Left cardiac atrium (tissue), 4 donors: ENCODE measurements at places on chromosomes 3 and 15.

GRCh38 chr3:107032111-107032510 is 345.1 kb upstream of the CCDC54 start:
- no peak for DNase-seq

GRCh38 chr15:25893596-25893995 is 30.5 kb upstream of the ATP10A start:
- no peak for DNase-seq

DNA sequence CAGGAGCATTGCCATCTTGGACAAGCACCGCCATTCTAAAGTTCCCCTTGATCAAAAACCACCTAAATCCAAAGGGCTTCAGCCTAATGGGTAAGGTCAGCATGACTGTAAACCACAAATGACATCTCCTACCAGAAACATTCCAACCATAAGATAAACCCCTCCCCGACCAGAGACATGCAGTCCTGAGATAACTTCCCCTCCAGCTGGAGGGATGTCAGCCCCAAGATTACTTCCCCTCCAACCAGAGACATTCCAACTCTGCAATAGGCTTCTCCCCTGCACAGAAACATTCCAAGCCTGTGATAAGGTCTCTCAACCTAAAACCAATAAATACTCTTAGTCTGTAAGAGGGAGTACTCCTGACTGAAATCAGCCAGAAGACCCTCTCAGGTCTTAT is 62.7 kb upstream of the DNAJC19 start:
- DNase-seq = no peak

DNA sequence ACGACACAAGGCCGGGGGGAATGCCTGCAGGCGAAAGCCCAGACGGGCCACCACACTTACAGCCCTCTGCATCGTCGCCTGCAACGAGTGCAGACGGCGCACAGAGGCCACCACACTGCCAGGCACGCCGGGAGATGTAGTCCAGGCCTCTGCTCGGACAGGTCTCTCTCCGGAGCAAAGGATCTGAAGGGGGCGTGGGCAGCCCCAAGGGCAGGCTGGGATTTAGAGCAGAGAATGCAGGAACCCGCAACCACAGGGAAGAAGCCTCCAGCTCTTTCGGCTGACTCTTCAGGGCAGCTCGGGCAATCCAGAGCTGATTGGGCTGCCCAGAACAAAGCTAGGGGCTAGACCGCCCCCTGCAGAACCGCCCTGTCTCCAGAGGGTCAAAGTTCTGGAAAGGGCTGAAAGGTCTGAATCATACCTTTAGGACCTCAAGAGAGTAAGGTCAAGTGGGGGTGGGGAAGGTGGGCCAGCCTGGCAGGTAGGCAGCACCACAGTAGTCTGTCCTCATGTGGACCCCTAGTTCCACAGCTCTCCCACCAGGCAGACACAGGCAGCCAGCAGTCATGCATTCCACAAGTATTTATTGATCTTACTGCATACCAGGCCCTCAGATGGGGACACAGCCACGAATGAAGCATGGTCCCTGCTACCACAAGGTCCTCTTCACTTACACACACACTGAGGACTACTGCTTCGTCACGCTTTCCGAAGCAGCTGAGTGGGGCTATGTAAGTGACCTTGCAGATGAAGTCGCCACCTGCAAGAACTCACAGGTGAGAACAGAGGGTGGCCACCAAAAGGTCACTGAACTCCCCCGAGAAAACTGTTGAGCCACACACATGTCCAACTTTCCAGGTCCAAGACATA is at the start of gene AMT:
Gene AMT (minus strand): TSS at position 95 of the 870 bp plus-strand sequence. CDS start 23 bp downstream, at position 72.
- peak; percentile 55 for DNase-seq

- no peak for DNase-seq
Observed at GRCh38 chr3:19022546-19022945, 125.8 kb upstream of the KCNH8 start.

- DNase-seq = no peak
Observed at GRCh38 chr15:74399511-74400312, 32.3 kb upstream of the CYP11A1 start.

DNA sequence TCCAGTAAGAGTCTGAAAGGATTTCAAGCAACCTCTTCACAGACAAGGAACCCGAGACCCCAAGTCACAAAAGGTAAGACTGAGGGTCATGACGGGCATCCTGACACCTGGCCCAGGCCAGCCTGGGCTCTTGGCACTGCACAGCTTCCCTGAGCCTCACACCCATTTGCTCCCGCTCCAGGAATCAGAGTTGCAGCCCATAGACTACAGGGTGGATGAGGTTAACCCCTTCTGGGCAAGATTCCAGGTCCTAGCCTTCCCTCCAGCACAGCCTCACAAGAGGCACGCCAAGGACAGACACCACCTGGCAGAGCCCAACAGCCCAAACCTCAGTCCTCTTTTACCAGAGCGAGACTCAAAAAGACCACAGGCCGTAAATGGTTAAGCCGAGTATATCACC is 36.2 kb downstream of the RBPMS2 start:
- no peak for DNase-seq

GRCh38 chr15:31352911-31353811 is 26.5 kb downstream of the KLF13 start:
- peak; percentile 51 for DNase-seq

GRCh38 chr3:152210697-152211096 is 58.0 kb upstream of the MBNL1 start:
- DNase-seq = no peak
